ENCODE measurements at places on chromosomes 4 and X. TPM values are rescaled to one million over a fixed set of nuclear protein-coding genes. Genes with fewer than 3 reads are reported as not detected.
A peak's percentile ranks its signal among the peaks of the same experiment; 100 is the strongest.

CT45A8 gene
- not detected for total RNA-seq

AVPR2 gene
- not detected for total RNA-seq

BMX gene
- not detected for total RNA-seq

USP53 gene
- total RNA-seq, result 53.7 TPM

GYG2 gene
- total RNA-seq, result 5.3 TPM

MAGEA11 gene
- total RNA-seq, result not detected

PABPC1L2A gene
- not detected for total RNA-seq

ASMT gene
- not detected for total RNA-seq

SMIM31 gene
- total RNA-seq, result 21.7 TPM

DNA sequence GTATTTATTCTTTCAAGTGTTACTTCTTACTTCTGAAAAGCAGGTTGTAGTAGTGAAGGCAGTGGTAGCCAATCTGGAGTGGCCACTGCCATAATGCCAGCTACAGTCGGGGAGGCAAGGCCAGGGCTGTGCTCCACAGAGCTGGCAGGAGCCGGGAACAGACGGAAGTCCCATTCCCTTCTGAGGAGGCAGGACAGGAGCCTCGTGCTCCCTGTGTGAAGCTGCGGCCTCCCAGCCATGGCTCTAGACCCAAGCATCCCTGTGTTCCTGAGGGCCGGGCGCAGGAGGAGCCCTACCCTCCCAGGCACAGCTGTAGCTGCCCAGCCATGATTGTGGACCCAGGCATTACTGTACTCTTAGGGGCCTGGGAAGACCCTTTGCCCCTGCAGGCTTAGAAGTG lies 461.8 kb downstream of the ADGRL3 start:
- no peaks in the 10 kb centered on the region for H3K36me3 ChIP-seq
- H3K4me1 ChIP-seq, result no peaks in the 10 kb centered on the region
- no peak overlapping the region for H3K27ac ChIP-seq
- H3K27me3 ChIP-seq, result no peaks in the 10 kb centered on the region
- H3K4me3 ChIP-seq, result no peak overlapping the region

GRCh38 chr4:1385373-1386340 lies 20.6 kb downstream of the NKX1-1 start:
- no peaks in the 10 kb centered on the region for H3K27me3 ChIP-seq
- H3K4me1 ChIP-seq, result no peaks in the 10 kb centered on the region
- H3K36me3 ChIP-seq, result peaks cover 78% of the 10 kb centered on the region
- DNase-seq, result no peak
- no peak overlapping the region for H3K4me3 ChIP-seq

DNA sequence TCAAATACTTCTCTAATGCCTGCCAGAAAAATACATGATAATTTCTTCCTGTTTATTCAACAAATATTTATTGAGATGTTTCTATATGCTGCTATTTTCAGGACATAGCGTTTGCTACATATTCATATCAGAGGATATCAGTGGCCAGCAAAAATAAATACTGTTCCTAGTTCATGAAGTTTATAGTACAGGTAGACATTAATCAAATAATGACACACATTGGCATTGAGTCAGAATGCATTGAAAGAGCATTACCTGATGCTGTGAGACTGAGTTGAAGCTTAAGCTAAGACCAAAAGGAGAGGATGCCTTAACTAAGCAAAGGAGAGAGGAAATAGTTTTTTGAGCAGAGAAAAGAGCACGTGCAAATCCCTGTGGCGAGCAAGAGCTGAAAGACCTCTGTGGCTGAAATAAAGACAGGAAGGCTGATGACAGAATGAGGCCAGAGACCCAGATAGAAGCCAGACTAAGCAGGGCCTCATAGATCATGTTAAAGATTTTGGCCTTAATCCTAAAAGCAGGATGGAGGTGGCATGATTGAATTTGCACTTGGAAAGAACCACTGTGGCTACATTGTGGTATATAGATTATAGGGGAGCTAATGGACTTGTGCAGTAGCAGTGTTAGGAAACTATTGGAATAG lies 36.2 kb downstream of the FAM241A start:
- no peak overlapping the region for H3K27ac ChIP-seq
- H3K36me3 ChIP-seq, result no peaks in the 10 kb centered on the region
- DNase-seq, result no peak

DNA sequence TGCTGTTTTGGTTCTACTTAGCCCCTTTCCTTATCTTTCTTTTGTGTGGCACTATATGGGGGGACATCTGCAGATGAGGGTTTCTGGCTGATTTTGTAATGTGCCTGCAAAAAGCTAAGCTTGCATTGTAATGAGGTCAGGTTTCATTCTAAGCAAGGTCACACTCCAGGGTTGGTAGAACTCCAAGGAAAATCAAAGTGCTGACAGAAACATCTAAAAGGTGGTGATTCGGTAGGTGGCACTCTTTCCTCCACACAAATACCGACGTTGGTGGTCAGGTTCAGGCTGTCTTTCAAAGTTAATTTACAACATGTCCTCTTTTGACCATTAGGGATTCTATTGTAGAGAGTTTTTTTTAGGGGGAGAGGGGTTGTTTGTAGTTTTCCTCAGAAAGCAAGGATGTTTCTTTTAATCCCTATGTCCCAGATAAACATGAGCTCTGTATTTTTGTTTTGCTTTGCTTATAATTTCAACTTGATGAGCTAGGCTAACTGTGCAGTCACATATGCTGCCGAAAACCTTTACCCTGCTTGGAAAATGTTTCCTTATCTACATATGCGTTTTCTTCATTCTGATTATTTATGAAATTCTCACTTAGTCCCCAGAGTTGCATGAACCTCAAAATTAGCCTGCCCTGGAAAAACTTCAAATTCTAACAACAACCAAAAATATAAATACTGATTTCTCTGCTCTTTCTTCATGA lies 434.2 kb downstream of the PPARGC1A start:
- peak; percentile 34 for DNase-seq
- peaks cover 7% of the 10 kb centered on the region for H3K4me1 ChIP-seq
- no peaks in the 10 kb centered on the region for H3K27me3 ChIP-seq
- H3K4me3 ChIP-seq, result no peak overlapping the region

DNA sequence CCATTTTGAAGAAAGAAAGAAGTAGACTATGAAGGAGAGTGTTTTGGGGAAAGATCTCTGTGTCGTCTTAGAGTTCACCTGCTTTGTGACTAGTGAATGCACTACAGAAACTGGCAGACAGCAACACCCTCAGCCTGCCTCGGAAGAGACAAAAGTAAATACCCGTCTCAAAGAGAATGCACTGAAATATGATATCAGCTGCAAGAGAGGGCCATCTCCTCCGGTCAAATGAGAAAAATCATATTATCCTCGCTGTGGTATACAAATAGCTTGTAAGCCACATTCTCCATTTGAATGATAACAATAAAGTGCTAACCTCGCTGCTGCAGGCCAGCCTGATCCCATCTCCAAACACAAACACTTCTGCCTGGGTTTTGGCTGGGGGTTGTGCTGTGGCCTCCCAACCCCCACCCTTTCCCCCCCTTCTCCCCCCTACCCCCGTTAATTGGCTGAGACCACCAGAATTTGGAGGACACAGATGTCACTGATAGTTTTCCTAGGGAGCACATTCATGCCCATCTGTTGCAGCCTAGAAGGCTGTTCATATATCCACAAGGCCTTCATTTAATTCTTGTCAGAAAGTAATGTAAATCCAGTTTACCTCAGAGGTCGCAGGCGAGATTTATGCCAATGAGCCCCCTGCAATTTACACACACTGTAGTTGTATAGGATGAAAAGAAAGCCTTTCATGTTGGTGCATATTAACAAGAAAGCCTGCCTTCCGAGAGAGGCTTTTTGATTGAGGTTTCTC lies 46.3 kb downstream of the ALPK1 start:
- H3K4me3 ChIP-seq, result no peak overlapping the region
- no peaks in the 10 kb centered on the region for H3K4me1 ChIP-seq
- no peaks in the 10 kb centered on the region for H3K27me3 ChIP-seq
- no peak overlapping the region for H3K27ac ChIP-seq
- no peaks in the 10 kb centered on the region for H3K36me3 ChIP-seq
- no peak for DNase-seq

GRCh38 chr4:155785828-155786227 lies 27.0 kb downstream of the GUCY1B1 start:
- H3K4me1 ChIP-seq, result peaks cover 7% of the 10 kb centered on the region
- no peak overlapping the region for H3K4me3 ChIP-seq
- no peaks in the 10 kb centered on the region for H3K27me3 ChIP-seq
- H3K36me3 ChIP-seq, result no peaks in the 10 kb centered on the region
- DNase-seq, result no peak

DNA sequence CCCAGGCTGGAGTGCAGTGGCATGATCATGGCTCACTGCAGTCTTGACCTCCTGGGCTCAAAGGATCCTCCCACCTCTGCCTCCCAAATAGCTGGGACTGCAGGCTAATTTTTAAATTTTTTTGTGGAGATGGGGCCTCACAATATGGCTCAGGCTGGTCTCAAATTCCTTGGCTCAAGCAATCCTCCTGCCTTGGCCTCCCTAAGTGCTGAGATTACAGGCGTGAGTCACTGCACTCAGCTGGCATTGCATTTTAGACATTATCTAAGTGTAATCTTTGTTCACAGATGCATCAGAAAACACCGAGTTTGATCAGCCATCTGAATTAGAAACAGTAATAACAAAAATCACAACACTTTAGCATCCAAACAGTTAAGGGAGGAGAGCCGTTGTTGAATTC lies 53.4 kb upstream of the CBR4 start:
- no peaks in the 10 kb centered on the region for H3K36me3 ChIP-seq
- H3K27me3 ChIP-seq, result no peaks in the 10 kb centered on the region
- H3K4me3 ChIP-seq, result no peak overlapping the region
- H3K4me1 ChIP-seq, result peaks cover 19% of the 10 kb centered on the region
- no peak for DNase-seq

DNA sequence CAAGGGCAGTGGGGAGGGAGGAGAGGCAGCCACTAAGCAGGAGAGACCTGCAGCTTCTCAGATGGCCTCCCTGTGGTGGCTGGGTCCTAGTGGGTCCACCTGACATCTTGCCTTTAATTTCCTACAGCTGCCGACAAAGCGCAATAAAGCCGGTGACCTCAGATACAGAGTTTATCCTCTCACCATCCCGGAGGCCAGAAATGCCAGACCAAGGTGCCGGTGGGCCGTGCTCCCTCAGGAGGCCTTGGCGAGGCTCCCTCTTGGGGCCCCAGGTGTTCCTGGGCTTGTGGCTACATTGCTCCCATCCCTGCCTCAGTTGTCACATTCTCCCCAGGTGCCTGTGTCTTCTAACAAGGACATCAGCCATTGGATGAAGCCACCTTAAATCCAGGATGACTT lies 103.0 kb downstream of the ADRA2C start:
- H3K4me3 ChIP-seq, result no peak overlapping the region
- no peak overlapping the region for H3K27ac ChIP-seq
- DNase-seq, result no peak
- peaks cover 9% of the 10 kb centered on the region for H3K27me3 ChIP-seq
- H3K36me3 ChIP-seq, result no peaks in the 10 kb centered on the region

GRCh38 chr4:144591401-144591800 lies 54.6 kb upstream of the HHIP start:
- DNase-seq, result peak; percentile 79
- no peaks in the 10 kb centered on the region for H3K36me3 ChIP-seq
- no peak overlapping the region for H3K4me3 ChIP-seq
- no peak overlapping the region for H3K27ac ChIP-seq
- H3K27me3 ChIP-seq, result no peaks in the 10 kb centered on the region

GRCh38 chr4:70601422-70602039 lies 9.5 kb downstream of the AMBN start:
- H3K36me3 ChIP-seq, result no peaks in the 10 kb centered on the region
- H3K4me3 ChIP-seq, result no peak overlapping the region
- H3K27me3 ChIP-seq, result no peaks in the 10 kb centered on the region
- DNase-seq, result peak; percentile 53

DNA sequence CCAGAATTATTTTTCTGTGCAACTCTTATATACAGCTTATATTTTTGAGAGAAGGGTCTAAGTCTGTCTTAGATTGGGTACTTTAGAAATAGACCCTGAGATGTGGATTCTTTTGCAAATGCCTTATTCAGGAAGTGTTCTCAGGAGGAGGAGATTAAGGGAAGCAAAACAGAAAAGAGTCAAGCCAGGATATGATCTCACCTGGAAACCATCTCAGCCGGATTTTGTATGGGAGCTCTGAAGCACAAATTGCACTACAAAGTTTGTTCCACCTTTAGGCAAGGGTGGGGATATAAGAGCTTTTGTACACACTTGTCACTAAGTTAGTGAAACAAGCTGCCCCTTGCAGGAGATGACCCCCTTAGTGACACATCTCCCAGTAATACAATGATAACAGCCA lies 121.2 kb upstream of the GRPR start:
- no peaks in the 10 kb centered on the region for H3K36me3 ChIP-seq
- no peaks in the 10 kb centered on the region for H3K4me1 ChIP-seq
- H3K4me3 ChIP-seq, result no peak overlapping the region
- no peak for DNase-seq
- H3K27me3 ChIP-seq, result no peaks in the 10 kb centered on the region

- H3K27me3 ChIP-seq, result no peaks in the 10 kb centered on the region
- DNase-seq, result no peak
- no peak overlapping the region for H3K4me3 ChIP-seq
- no peaks in the 10 kb centered on the region for H3K36me3 ChIP-seq
- no peaks in the 10 kb centered on the region for H3K4me1 ChIP-seq
Observed at GRCh38 chr4:123840197-123840596, 443.6 kb downstream of the SPRY1 start.

DNA sequence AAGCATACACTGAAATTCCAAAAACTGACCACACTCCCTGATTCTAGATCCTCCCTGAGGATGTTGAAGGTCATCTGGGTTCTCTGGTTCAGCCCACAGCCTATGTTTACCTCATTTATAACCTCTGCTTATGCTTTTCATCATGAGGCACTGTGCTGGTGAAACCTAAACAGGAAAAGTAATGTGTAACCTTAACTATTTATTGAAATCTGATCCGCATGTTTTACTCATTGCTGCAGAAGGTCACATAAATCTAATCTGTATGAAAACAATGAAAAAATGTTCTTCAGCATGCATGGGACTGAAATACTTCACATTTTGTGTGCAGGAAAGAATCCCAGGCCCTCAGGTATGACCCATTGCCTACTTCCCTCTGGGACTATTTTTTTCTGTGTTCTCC lies 30.3 kb downstream of the UCHL1 start:
- no peaks in the 10 kb centered on the region for H3K27me3 ChIP-seq
- no peak overlapping the region for H3K4me3 ChIP-seq
- DNase-seq, result peak; percentile 23
- no peaks in the 10 kb centered on the region for H3K4me1 ChIP-seq
- H3K36me3 ChIP-seq, result no peaks in the 10 kb centered on the region
- H3K27ac ChIP-seq, result no peak overlapping the region

- H3K4me1 ChIP-seq, result no peaks in the 10 kb centered on the region
- H3K27ac ChIP-seq, result no peak overlapping the region
- H3K4me3 ChIP-seq, result no peak overlapping the region
Observed at GRCh38 chr4:81930506-81931238, 443.1 kb downstream of the HNRNPD start.

DNA sequence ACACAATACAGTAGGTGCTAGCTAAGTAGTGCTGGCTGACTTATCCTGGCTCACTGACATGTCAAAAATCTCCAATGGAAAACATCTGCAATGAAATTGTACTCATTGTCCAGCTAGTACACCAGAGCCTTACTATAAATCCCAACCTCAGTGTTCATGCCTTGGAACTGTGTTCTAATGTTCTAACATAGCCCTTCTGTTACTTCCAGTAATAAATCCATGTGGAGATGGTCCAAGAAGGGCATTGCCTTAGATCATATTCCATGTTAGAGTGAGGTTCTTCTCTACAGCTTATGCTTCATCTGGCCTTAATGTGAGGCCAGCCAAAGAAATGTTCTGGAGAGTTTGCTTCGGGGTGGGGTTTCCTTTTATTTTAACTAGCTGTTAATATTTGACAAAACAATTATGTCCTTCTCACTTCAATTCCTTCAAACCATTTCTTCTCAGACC lies 25.1 kb downstream of the ENOX2 start:
- no peaks in the 10 kb centered on the region for H3K4me1 ChIP-seq
- H3K4me3 ChIP-seq, result no peak overlapping the region
- no peak for DNase-seq
- no peaks in the 10 kb centered on the region for H3K36me3 ChIP-seq

GRCh38 chrX:87098477-87098876 lies 419.1 kb upstream of the KLHL4 start:
- no peaks in the 10 kb centered on the region for H3K4me1 ChIP-seq
- H3K27me3 ChIP-seq, result no peaks in the 10 kb centered on the region
- no peak overlapping the region for H3K27ac ChIP-seq
- no peak for DNase-seq

All from stomach (tissue), 19 donors.